ENCODE measurements at places on chromosomes 1 and 21.

DNA sequence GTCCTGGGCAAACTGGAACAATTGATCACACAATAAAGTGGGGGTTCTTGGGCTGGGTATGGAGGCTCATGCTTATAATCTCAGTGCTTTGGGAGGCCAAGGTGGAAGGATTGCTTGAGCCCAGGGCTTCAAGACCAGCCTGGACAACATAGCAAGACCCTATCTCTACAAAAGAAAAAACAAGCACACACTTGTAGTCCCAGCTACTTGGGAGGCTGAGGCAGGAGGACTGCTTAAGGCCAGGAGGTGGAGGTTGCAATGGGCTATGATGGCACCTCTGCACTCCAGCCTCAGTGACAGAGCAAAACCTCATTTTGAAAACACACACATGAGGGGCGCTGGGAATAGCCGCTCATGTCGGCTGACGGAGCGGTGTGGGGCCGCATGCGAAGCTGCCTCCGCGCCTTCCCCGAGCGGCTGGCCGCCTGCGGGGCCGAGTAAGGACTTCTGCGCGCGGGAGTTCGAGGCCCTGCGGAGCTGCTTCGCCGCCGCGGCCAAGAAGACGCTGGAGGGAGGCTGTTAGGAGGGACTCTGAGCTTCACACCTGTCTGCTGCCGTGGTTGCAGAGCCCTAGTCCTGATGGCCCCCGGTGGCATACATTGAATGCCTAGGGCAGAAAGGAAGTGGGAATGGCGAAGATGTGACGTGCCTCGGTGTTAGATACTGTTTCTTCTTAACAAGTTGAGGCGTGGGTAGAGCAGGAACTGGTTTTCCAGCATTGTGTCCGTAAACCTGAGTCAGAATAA, 59.5 kb downstream of the ACBD3 start:
- DNase-seq: no peak

- DNase-seq: peak; percentile 75
Observed at GRCh38 chr1:155322571-155322952, 1.9 kb downstream of the RUSC1 start.

GRCh38 chr1:42043182-42043581, 110.0 kb upstream of the GUCA2B start:
- peak; percentile 26 for DNase-seq

- no peak for DNase-seq
Observed at GRCh38 chr1:147673406-147673805, 3.1 kb upstream of the ACP6 start.

GRCh38 chr1:101112051-101112780, 86.6 kb upstream of the DPH5 start:
- DNase-seq: no peak

DNA sequence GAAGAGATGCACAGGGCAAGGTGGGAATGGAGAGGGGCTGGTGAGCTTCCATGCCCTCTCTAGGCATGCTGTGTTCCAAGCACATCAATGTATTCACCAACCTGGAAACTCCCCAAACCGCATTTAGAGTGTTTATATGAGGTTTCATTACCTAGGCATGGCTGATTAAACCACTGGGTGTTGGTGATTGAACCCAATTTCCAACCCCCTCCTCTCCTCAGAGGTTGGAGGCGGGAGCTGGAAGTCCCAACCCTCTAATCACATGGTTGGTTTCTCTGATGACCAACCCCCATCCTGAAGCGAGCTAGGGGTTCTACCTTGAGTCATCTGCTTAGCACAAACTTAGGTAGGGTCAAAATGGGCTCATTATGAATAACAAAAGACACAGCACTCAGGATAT, 3.0 kb upstream of the PPIE start:
- DNase-seq: no peak

- DNase-seq: no peak
Observed at GRCh38 chr1:76105372-76105771, 30.8 kb downstream of the ST6GALNAC3 start.

DNA sequence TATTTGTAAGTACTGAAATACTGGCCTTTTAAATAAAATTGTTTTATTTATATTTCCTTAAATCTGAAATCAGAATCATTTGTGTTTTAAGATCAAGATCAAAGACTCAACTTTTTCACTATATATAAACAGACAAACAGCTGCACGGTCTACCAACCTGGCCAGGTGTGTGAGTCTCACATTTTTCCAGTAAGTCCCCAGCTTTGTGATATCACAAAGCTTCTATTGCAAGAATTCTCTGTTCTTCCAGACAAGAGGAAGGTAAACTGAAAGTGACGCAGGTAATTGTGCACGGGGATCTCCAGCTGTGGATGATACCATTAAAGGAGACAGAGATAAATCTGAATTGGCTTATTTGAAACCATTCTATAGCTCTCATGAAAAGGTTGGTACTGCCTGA, 41.2 kb upstream of the CYP2J2 start:
- DNase-seq: no peak

DNA sequence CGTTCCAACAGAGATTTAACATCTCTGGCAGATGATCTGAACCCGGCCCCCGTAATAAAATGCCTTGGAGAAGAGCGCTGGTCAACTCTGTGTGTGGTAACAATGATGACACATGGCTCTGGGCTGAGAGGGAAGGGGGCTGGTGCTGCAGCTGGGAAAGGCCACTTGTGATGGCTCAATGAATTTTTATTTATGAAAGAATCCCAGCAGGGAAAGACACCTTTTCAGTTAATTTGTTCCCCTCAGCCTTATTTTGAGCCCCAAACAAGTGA, 59.4 kb downstream of the SYT6 start:
- DNase-seq: no peak

DNA sequence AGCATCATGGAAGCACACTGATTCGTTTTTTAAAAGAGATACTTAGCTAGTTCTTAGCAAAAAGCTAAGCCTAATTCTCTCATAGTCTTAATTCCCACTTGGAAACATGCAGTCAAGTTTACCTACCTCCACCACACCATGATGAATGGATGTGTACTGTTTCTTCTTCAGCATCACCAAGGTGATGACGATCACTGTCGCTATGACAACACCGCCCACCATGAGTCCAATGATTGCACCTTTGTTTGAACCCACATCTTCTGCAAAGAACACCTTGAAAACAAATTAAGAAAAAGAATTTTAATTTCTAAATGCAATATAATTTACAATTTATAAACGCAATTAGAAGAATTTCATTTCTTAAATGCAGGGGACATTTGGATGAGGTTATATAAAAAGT, 156.8 kb downstream of the GABPA start:
- no peak for DNase-seq

DNA sequence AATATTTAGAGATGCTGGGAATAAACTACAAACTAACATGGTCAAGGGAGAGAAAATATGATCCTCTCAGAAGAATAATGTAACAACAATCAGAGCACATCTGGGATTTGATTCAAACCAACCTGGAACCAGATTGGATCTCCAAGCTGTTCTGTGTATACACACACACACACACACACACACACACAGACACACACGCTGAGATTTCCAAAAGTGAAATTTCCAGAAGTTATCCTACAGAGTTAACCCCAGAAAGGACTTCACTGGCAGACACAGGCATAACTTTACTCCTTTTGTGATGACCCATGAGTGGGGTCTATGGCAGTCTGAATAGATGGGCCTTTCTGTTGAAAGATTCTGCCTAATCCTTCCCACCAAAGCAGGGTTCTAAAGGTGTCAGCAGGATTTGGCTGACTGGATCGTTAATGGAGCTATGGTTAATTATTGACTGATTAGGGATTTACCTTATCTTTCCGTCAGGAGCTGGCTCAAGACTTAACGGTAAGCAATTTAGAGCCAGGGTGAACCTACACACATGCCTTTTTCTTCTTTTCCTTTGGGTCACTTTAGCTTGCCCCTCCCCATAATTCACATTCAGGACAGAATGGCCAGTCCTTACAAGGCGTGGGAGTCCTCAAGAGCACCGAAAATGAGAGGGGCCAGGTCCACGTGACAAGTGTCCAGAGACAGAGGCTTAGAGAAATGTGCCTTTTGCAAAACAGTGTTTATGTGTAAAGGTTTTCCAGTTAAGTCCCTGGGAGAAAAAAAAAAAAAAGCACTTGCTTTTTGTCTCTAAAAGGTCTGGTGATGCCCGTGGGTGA, 10.9 kb upstream of the PROX1 start:
- no peak for DNase-seq

DNA sequence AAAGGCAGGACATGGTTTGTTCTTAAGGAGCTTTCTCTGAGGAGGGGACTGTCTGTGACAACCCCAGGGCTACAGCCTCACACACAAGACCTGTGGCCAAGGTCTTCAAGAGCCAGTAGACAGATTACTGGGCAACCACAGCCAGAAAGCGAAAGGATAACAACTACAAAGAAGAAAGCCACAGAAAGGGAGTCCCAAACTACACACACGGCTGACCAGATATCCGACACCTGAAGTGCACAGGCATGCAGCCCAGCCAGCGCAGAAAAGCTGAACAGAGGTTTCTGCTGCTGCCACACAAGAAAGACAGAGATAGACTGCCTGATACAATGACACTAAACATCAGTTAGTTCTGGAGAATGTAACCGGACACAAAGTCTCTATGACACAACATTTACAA, 21.4 kb upstream of the NADK start:
- no peak for DNase-seq

- DNase-seq: no peak
Observed at GRCh38 chr1:29390491-29391361, 154.4 kb downstream of the PTPRU start.

- no peak for DNase-seq
Observed at GRCh38 chr1:20229171-20229570, 42.9 kb upstream of the PLA2G2C start.

- no peak for DNase-seq
Observed at GRCh38 chr1:101435831-101436511, 199.2 kb downstream of the S1PR1 start.

DNA sequence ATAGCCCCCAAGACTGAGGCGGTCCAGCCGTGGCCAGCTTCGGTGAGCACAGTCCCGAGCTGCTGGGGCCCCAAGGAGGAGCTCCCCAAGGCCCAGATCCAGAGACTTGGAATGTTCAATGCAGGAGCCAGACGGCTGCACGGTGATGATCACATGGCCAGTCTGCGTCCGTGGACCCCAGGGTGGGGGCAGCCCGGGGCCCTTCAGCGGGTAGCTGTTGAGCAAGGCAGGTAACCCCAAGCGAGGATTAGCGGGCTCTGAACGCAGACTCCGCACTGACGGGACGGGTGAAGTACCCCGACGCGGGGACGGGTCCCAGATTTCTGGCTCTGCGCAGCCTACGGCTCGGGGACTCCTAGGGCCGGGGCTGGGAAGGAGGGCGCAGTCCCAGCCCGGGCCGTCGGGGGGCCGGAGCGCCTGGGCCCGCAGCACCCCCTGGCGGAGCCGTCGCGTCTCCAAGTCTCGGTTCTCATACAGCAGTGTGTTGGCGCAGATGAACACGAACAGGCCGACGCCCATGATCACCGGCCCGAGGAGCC, 2.7 kb downstream of the TMEM200B start:
- DNase-seq: peak; percentile 91

DNA sequence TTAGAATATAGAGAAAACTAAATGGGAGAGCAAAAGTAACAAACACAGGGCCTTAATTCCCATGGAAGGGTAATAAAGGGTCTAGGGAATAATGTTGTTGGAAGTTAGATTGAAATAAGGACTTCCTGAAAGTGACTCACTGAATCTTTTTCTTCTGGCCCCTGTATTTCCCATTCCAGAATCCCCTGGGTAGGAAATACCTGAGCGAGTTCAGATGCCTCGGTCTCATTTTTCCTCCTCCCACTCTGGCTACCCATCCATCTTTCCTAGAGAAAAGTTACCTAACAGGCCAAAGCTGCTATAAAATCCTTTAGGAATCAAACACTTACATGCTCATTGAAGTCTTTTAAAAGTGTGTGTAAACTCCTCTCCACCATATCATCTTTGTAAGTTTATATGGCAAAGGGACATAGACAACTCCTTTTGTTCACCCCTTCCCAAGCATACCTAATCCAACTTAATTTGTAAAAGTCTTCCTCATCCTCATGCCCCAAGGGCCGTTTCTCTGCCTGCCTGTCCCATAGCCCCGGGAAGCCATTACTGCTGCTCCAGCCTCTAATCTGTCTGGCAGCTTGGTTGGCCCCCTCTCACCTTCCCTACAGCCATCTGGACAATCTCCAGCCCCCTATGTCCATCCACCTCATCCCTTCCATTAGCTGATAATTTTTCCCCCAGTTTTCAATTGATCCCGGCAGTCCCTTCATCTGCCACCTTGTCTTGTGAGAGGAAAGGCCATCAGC, 3.3 kb upstream of the MEF2D start:
- no peak for DNase-seq

- DNase-seq: no peak
Observed at GRCh38 chr1:229717786-229718576, 91.9 kb downstream of the URB2 start.

- DNase-seq: no peak
Observed at GRCh38 chr21:33234635-33235520, 5.1 kb downstream of the IFNAR2 start.

GRCh38 chr1:248890549-248891498, 15.2 kb upstream of the PGBD2 start:
- DNase-seq: no peak

DNA sequence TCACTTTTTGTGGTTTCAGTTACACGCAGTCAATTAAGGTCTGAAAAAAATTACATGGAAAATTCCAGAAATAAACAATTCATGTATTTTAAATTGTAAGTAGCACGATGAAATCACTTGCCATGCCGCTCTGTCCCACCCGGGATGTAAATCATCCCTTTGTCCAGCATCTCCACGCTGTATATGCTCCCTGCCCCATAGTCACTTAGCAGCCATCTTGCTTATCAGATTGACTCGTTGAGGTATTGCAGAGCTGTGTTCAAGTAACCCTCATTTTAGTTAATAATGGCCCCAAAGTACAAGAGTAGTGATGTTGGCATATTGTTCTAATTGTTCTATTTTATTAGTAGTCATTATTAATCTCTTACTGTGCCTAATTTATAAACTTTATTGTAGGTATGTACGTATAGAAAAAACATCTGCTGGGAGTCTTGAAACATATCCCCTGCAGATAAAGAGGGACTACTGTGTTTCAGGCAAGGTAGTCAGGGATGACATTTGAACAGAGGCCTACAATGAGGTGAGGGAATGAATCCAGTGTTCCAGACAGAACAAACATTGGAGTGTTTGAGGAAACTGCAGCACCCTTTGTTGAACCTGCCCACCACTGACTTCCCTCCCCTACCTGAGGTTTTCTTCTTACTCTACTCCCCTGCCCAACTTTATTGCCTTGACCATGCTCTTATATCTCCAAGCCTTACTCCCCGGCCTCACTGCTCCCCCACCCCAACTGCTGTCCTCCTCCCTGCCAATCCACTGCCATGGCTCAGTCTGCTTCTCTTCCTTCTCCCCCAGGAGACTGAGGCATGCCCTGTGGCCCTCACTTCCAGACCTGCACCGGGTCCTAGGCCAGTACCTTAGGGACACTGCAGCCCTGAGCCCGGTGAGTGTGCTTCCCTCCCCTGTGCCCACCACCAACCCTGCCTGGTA, 7.1 kb upstream of the CDC20 start:
- no peak for DNase-seq

DNA sequence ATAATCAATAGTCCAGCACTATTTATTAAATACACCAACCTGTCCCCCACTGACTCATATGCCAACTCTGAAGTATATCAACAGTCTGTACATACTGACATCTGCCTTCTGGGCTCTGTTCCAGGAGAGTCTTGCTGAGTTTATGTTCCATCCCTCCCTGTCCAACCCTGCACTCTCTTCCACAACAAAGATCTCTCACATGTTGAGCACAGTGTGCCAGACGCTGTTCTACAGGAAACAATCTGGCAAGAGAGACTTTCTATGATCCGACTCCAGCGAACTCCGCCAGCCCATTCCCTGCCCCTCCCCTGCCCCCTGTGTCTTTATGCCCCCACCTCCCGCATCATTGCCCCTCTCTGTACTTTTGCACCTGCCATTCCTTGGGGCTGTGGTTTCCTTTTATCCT, 3.4 kb downstream of the LACTBL1 start:
- peak; percentile 58 for DNase-seq
